ENCODE measurements at places on chromosomes 5 and 9. TPM values are rescaled to one million over a fixed set of nuclear protein-coding genes. Genes with fewer than 3 reads are reported as not detected.

GRCh38 chr9:21681641-21682040 lies 120.8 kb upstream of the MTAP start:
- no peak for DNase-seq

LCN9 gene
- not detected for total RNA-seq

DNA sequence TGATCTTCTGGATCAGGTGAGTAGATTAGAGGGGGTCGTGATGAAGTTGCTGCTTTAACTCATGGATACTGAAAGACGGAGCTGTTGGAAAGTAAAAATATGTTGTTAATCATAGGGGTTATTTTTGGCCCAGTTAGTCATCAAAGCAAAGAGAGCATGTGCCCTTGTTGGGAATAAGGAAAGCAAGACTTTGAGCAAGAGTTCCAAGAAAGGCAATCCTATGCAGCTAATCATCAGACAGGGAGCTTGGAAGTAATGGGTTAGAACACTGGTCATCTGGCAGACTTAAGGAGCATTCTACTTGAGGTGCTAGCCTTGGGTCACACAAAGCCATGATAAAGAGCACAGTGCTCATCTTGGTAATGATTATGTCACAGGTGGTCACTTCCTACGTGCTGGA lies 18.3 kb downstream of the ASPN start:
- no peak for DNase-seq

- DNase-seq: peak; percentile 80
Measured at GRCh38 chr5:134145779-134146581, 30.8 kb downstream of the SKP1 start.

DNA sequence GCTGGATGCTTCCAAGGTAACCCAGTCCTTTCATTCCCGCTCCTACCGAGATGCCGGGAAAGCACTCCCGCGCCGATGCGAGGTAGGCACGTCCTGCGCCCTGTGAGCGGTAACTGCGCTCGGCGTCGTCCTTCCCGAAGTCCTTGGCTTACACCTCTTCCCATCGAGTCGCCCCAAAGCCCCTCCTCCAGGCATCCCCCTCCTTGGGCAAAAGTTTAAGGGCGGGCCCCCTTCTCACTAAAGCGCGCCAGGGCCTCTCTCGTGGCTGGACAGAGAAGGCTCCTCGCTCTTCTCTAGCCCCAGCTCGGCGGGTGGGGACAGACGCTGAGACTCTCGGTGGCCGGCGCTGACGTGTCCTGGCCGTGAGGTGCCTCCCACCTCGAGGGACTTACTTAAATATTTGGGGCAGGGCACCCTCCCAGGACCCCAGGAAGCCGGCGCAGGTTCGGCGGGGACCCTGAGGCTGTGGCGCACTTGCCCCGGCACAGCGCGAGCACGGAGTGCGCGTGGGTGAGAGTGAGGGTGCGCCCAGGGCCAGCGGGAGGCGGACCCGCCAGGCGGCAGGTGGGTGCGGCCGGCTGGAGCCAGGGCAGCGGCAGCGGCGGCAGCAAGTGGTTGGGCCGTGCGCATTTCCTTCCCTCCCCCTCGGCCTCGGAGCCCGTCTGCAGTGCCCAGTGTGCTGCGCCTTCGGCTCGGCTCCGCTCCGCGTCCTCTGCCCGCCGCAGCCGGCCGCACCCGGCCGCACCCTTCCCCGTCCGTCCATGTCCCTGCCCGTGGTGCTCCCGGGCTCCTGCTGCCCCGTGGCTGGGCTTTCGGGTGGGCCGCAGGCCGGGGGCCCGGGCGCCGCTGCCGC lies at the start of gene ENTREP1:
ENTREP1 (plus strand) TSS at position 667 of the 853 bp plus-strand sequence; CDS start at position 762, 95 bp downstream.
- DNase-seq: no peak

NCS1 gene
- total RNA-seq: 85.0 TPM

F2RL1 gene
- 1.2 TPM for total RNA-seq

GRCh38 chr9:1200847-1201251 lies 150.7 kb downstream of the DMRT2 start:
- DNase-seq: no peak

GRCh38 chr5:83418356-83419321 lies 52.9 kb upstream of the VCAN start:
- DNase-seq: no peak

All from cerebellum (tissue), 4 donors.